ENCODE measurements at places on chromosomes 3 and 15.

DNA sequence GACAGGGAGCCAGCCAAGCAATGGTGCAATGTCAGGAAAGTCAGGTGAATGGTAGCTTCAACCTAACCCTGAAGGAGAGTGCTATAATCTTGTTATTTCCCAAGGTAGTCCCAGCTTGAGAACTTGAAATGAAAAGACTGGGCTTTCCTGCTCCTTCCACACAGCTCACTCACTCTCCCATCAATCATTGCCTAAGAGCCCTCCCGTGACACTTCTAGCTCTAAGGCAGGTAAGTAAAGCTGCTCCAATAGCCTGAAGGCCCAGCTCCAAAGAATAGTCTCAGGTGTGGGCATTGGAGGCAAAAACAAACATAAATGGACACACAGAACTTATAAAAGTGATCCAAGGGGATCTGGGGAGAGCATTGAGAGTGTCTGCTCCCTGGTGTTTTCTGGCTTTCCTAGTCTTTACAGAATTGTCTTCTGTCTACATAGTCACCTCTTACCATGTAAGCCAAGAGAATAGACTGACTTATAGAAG, 63.1 kb upstream of the TBC1D5 start:
- DNase-seq, result no peak

GRCh38 chr15:77546050-77546501, 86.6 kb downstream of the LINGO1 start:
- no peak for DNase-seq

DNA sequence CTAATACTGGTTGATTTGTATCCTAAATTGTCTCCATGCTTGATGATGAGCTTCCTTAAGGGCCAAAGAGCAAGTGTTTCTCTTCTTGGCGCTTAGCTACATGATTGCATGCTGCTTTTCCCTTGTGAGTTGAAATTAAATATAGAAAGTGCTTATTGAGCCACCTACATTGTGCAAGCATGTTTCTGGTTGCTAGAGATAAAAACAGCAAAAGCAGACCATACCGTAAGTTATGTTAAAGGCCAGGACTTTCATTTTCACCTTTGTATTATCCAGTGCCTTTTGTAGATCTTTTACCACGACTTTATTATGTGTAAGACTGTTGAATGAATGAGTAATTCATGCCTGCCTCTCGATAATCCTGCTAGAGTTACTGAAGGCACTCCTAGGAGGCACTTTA, 41.9 kb upstream of the CCNB2 start:
- no peak for DNase-seq

DNA sequence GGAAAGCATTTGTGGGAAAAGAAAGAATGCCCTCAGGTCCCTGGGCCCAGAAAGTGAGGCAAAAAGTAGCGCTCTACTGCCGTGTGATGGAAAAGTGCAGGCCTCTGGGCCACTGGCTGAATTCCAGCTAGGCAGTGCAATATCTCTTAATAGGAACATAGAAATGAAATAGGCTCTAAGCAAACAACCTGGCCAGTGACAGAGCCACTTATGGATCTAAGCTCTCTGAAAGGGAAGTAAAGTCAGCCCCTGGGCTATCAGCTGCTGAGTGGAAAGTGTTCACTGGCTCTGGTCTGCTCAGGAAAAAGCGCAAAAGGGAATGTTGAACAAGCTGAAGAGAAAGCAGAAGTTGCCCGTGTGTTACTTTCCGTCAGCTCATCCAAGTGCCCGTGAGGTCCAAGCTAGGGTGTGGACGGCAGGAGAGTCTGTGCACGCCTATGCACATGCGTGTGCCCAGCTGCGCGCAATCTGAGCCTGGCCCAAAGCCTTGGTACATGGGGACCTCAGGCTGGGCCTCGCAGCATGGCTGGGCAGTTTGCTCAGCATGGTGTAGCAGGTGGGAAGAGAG, 74.0 kb upstream of the RAD18 start:
- no peak for DNase-seq

- DNase-seq, result no peak
Observed at GRCh38 chr3:193240436-193240849, 579 bp upstream of the PLAAT1 start.

GRCh38 chr3:178849199-178849910, 222.3 kb downstream of the ZMAT3 start:
- DNase-seq, result peak; percentile 6

Measured in SK-N-MC (cell line).